ENCODE measurements at places on chromosomes 12 and 14.

- no peak for DNase-seq
These were observed 310.1 kb downstream of the ETNK1 start for GRCh38 chr12:22935090-22935489.

DNA sequence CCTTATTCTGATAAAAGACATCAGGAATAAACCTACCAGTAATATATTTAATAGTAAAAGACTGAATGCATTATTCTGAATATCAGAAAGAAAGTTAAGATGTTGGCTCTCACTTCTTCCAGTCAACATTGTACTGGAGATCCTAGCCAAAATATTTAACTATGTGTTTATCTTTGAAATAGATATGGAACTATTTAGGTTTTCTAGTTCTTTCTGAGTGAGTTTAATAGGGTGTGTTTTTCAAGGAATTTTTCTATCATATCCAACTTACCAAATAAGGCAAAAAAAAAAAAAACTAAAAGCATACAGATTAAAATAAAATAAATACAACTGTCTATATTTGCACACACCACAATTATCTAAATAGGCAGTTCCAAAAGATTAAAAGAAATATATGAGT lies 478.9 kb upstream of the LMO3 start:
- DNase-seq: no peak

- no peak for DNase-seq
These were observed 438.8 kb upstream of the USP15 start for GRCh38 chr12:61821381-61821780.

DNA sequence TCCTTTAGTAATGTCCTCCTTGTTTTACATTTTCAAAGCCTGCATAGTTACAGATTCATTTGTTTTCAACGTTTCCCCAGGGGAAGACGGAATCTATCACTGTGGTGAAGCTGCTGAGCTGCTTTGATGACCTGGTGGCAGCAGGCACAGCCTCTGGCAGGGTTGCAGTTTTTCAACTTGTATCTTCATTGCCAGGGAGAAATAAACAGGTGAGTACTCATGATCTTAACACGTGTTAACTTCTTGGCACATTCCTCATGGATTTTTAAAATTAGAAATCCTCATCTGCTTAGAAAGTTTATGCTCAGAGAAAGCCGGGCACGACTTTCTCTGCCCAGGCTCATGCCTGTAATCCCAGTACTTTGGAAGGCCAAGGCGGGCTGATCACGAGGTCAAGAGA lies 44.5 kb downstream of the TECPR2 start:
- DNase-seq: no peak

- no peak for DNase-seq
These were observed 352.8 kb downstream of the APAF1 start for GRCh38 chr12:98997899-98998298.

- DNase-seq: no peak
These were observed 63.1 kb downstream of the RASSF8 start for GRCh38 chr12:26021534-26021933.

GRCh38 chr14:102493096-102493495 lies 16.5 kb downstream of the ANKRD9 start:
- DNase-seq: no peak

GRCh38 chr14:84688297-84689025 lies 841.5 kb upstream of the FLRT2 start:
- no peak for DNase-seq

GRCh38 chr12:49873361-49873934 lies 30.3 kb downstream of the FAIM2 start:
- DNase-seq: no peak

GRCh38 chr14:75295061-75295461 lies 16.4 kb downstream of the FOS start:
- no peak for DNase-seq

GRCh38 chr12:111635524-111635923 lies 36.4 kb upstream of the ATXN2 start:
- DNase-seq: no peak
